ENCODE measurements at places on chromosomes 12 and 14.

- DNase-seq: no peak
These were observed 18.8 kb downstream of the ATP5MC2 start for GRCh38 chr12:53657041-53657440.

- no peak for DNase-seq
These were observed 49.9 kb upstream of the AMN1 start for GRCh38 chr12:31778687-31779086.

GRCh38 chr12:61414470-61414869, 845.7 kb upstream of the USP15 start:
- DNase-seq: no peak

GRCh38 chr12:99039367-99040120, 394.5 kb downstream of the APAF1 start:
- DNase-seq: no peak

DNA sequence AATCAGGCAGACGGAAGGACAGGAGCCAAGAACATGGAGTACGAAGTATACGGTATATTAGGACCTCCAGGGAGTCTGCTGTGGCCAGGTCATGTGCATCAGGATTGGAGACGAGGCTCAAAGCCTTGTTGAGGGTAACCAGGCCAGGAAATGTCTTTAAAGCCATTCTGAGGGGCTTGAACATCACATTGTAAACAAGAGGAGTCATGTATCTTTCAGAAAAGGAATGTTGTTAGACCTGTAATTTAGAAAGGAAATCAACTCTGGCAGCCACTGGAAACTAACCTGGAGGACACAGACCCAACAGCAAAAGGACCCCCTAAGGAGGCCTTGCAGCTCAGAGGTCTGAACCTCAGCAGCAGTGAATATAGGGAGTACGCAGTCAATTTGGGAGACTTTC, 7.5 kb downstream of the MAP3K9 start:
- no peak for DNase-seq

GRCh38 chr12:72560003-72560769, 288.0 kb downstream of the TRHDE start:
- no peak for DNase-seq
